ENCODE measurements at places on chromosomes 3 and 15. TPM values are rescaled to one million over a fixed set of nuclear protein-coding genes. Genes with fewer than 3 reads are reported as not detected.

- DNase-seq = no peak
These were observed 517.5 kb upstream of the UBE2E2 start for GRCh38 chr3:22685597-22685996.

DNA sequence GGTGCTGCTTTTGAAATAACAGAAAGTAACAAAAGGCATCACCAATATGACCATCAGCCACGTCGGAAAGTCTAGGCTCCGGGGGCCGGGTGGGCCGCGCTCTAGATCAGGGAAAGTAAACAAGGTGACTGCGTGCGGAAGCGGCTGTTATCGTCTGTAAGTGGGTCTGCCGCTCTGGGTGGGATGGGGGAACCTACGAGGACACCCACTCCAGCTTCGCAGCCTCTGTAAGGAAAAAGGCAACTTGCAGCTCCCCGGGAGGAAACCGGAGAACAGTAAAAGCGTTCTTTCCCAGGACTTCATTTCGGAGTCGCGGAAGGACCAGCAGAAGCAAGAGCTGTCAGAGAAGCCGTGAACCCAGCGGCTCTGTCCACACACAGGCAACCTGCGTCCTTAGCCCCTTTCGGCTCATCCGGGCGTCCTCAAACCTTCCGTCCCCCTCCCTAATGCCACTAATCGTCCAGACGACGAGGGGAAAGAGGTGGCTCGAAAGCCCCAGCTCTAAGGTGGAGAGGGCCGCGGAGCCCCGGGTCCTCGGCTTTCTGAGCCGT, 461 bp downstream of the XRN1 start:
- peak; percentile 36 for DNase-seq

DNA sequence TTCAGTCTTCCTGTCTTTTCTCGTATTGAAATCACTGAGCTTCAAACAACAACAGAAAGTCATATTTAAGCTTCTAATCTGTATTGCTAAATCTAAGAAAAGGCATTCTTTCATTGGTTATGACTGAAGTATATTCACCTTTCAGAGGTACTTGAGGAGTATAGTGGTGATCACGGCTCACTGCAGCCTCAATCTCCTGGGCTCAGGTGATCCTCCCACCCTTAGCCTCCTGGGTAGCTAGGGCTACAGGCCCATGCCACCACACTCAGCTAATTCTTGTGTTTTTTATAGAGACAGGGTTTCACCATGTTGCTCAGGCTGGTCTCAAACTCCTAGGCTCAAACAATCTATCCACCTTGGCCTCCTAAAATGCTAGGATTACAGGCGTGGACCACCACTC, 38.7 kb downstream of the WDR49 start:
- no peak for DNase-seq

- DNase-seq = no peak
These were observed 51.3 kb downstream of the ABCC5 start for GRCh38 chr3:183966361-183966791.

GRCh38 chr3:187080799-187081450, 58.4 kb downstream of the RPL39L start:
- no peak for DNase-seq

DNA sequence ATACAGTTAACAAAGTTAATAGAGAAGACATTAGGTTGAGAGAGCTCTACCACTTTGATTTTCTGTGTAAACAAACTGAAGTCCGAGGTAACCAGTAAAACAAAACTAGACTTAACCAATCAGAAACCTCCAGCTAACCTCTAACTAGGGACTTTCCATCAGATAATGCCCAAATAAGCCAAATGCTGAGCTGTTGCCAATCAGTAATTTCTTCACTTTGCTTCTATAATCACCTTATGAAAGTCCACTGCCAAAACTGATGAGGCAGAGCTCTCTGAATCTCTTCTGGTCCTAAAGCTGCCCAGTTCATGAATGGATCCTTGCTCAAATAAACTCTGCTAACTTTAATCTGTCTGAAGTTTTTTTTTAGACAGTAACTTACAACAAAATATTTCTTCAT, 448.0 kb upstream of the NECTIN3 start:
- DNase-seq = no peak

DNA sequence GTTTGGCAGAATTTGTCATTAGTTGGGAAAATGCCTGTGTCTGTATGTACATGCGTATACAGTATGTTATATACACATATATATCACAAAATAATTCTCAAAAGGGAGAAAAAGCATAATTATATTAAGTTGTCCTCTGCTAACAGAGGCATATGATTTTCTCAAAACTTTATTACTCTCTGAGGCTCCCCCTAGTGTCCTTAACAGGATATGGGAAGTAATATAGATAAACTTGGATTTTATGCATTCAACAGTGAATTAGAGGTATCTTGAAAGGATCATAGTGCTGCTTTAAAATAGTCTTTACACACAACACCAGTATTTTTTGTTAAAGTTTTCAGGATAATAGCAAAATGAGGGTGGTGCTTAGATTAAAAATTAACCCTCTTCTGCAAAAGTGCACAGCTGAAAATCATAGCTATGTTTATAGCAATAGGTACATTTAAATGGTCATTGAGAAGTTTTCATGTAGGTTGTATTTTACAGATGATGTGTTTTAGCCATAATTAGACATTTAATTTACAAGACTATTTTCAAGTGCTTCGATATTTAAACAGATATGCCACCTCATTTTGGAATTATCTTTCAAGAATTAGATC, 454.0 kb upstream of the ROBO2 start:
- DNase-seq = no peak

GRCh38 chr15:38622304-38622703, 57.7 kb upstream of the RASGRP1 start:
- no peak for DNase-seq

GRCh38 chr3:179146911-179147513, 1.1 kb upstream of the PIK3CA start:
- peak; percentile 80 for DNase-seq

GRCh38 chr3:80870476-80871041, 890.9 kb downstream of the GBE1 start:
- no peak for DNase-seq

DNA sequence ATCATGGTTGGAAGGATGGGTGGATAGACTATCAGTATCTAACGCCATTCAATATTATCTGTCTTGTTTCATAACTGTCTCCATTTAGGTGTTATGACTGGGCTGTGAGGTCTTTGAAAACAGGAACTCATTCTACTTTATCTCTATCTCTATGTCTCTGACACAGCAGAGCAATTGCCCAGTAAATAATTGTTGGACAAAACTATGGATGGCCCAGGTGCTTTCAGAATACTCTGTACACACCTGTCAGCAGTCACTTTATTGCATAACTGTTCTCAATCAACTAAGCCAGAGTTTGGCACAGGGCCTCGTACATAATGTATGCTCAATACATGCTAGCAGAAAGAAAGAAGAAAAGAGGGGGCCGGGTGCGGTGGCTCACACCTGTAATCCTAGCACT, 210.3 kb downstream of the OPA1 start:
- DNase-seq = no peak

- DNase-seq = no peak
These were observed 53.0 kb downstream of the RLBP1 start for GRCh38 chr15:89168316-89168833.

DNA sequence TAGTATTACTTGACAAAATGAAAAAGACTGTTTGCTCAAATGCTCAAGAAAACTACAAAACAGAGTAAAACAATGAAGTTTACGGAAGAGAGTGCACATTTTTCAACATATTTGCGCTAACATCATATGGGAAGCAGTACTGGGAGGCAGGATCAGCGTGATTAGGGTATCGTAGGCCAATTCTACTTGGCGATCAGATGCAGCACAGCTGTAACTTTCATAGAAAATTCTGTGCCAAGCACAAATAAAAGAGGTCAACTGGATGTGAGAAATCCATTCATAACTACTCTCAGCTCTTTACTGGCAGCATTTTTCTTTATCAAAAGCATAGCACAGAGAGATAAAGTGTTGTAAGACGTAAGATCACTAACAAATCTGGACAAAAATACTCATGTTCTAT, 1196.3 kb upstream of the GBE1 start:
- no peak for DNase-seq

- no peak for DNase-seq
These were observed 168.8 kb downstream of the ADAMTS9 start for GRCh38 chr3:64518950-64519349.

- no peak for DNase-seq
These were observed 55.4 kb upstream of the POLG start for GRCh38 chr15:89389841-89390603.

- no peak for DNase-seq
These were observed 61.4 kb downstream of the IGF2BP2 start for GRCh38 chr3:185763347-185764005.

- peak; percentile 31 for DNase-seq
These were observed 10.1 kb upstream of the CAMK1 start for GRCh38 chr3:9779721-9780457.

DNA sequence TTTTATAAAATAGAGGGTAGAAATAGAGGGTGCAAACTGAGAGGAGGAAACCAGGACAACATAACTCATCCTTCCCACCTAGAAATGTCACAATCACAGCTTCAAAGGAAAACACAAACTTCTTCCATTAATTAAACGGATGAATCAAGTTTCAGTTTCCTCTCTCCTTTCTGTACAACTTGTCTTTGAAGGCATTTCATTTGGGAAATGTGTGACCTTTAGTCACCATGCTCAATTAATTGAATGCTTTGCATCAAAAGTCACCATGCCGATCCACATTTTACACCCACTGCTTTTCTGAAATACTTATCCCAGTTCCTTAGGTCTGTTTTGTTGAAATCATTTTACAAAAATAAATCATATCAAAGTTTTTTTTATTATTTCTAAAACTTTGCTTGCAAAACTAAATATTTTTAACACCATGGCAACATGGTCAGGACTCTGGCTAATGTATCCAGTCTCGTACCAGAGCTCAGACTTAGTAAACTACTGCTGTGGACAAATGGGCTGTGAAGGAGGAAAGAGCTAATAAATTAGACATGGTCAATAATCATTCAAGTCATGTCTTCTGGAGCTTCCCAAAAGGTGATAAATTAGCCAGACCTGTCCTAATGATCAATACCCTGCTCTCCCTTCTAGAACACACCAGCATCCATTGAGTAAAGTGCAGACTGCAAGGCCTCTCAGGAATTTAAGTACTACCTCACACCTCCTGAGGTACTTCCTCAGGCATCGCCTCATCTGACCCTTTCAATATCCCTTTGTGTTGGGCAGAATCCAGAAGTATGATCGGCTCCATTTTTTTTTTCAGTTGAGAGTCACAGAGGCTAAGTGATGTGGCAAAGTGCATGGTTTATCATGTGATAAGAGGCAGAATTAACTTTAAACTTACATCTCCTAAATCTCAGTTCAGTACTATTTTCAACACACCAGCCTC, 161.3 kb downstream of the GREM1 start:
- DNase-seq = no peak

GRCh38 chr3:30502051-30502741, 104.2 kb upstream of the TGFBR2 start:
- DNase-seq = no peak

DNA sequence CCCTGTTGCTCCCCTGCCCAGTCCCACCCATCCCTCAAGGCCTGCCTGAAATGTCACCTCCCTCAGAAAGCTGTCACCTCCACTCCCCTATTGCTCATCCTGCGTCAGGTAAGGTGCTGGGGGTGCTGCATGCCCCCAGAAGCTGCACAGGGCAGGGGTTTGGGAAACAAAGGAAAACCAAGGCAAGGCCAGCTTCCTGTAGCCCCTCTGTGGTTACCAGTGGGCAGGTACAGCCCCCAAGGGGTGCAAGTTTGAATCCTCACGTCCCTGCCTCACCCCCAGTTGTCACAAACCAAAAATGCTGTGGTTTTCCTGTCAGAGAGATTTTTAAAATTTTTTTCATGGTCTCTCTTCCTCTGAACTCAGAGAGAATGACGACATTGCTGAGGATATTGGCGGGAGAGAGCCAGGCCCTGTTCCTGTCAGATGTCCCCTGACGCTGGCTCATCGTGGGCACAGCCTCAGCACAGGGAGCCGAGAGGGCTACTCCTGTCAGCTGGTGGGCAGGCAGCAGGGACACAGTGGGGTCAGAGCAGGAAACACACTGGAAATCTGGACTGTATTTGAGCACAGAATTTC, 27.0 kb downstream of the PSTPIP1 start:
- DNase-seq = peak; percentile 60

- DNase-seq = no peak
These were observed 139.4 kb downstream of the NECTIN3 start for GRCh38 chr3:111210866-111211564.

DNA sequence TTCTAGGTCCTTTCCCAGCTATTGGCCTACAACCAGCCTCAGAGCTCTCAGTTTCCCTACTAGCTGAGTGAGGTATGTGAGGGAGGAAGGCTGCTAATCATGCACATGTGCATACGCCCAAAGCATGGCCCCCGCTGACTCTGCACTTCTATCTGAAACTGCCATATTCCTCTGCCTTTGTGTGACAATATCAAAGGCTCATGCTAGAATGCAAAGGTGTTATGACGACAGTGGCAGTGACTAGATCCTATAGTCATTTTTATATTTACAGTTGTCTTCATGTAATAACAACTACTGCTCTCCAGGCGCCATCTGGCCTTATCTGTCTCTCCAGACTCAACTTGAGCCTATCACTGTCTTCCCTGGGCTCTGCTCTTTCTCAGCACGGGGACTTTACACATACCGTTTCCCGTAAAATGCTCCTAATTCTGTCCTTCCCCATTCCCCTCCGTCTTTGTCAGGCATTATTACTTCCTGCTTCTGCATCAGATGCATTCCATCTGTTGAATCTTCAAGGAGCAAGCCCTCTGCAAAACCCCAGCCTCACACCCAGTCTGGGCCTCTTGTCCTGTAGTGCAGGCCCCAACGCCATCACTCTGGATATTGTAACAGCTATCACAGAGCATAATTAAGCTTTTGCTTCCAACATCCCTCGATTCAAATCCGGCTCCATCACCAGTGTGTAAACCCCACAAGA, 102.5 kb downstream of the PDCD6IP start:
- no peak for DNase-seq

- DNase-seq = no peak
These were observed 155.4 kb downstream of the ADAMTS17 start for GRCh38 chr15:100186366-100186765.

GRCh38 chr15:68697711-68698690, 119.2 kb downstream of the CORO2B start:
- DNase-seq = no peak

DNA sequence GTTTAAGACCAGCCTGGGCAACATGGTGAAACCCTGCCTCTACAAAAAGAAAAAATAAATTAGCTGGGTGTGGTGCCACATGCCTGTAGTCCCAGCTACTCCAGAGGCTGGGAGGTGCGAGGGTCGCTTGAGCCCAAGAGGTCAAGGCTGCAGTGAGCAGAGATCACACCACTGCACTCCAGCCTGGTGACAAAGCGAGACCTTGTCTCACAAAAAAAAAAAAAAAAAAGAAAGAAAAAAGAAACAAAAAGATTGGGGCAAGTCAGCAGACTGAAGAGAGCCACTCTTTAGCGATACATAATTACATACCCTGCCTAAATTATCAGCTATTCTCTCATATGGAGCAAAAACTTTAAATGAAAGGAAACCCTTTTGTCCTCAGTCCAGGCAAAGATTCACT, 53.6 kb upstream of the MAP3K13 start:
- DNase-seq = no peak

Gene SH3GL3
- total RNA-seq = not detected

Gene RAB7A
- 249 TPM for total RNA-seq

Gene CLDN18
- not detected for total RNA-seq

Gene KLHL6
- 72.9 TPM for total RNA-seq

Gene CPN2
- total RNA-seq = not detected

Gene GPR62
- total RNA-seq = not detected

Gene WNT7A
- total RNA-seq = 18.8 TPM

Gene TP63
- 0.11 TPM for total RNA-seq

Gene CCDC54
- not detected for total RNA-seq

Gene CMSS1
- 14.9 TPM for total RNA-seq

Gene GLDN
- not detected for total RNA-seq

Gene MEX3B
- total RNA-seq = 1.9 TPM

Gene PPP2R3A
- total RNA-seq = 0.65 TPM

Gene SPATA12
- total RNA-seq = not detected

Gene IQGAP1
- total RNA-seq = 81.8 TPM

Gene SH2D7
- not detected for total RNA-seq
